Activated T-cell treated with anti-CD3 and anti-CD28 coated beads, Interleukin-2, amount 50 U/mL, for 48 hours (primary cell): ENCODE measurements at places on chromosomes 1 and 21.

- DNase-seq = no peak
Observed at GRCh38 chr1:43522776-43523480, 7.8 kb upstream of the PTPRF start.

- peak; percentile 54 for DNase-seq
Observed at GRCh38 chr1:154329551-154330131, 4.3 kb downstream of the ATP8B2 start.

GRCh38 chr1:11770011-11770410, 8.0 kb downstream of the C1orf167 start:
- no peak for DNase-seq

DNA sequence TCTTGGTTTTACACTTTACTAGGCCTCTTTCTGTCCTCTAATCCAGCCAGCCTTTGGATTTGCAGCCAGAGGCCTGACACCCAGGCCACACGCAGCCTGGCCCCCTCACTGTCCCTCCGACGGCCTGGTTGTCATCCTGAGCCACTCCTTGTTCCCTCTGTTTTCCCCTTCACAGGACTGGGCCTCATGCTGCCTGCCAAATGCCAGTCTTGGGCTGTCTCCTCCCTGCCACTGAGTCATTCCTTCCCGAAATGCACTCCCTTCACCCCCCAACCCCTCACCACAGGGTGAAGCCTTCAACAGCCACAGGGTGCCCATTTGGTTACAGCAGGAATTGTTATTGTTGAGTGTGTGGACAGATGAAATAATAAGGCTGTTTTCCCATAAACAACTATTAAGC, 21.3 kb downstream of the ACOT11 start:
- DNase-seq = no peak

- no peak for DNase-seq
Observed at GRCh38 chr1:71086331-71086730, 5.5 kb upstream of the ZRANB2 start.

DNA sequence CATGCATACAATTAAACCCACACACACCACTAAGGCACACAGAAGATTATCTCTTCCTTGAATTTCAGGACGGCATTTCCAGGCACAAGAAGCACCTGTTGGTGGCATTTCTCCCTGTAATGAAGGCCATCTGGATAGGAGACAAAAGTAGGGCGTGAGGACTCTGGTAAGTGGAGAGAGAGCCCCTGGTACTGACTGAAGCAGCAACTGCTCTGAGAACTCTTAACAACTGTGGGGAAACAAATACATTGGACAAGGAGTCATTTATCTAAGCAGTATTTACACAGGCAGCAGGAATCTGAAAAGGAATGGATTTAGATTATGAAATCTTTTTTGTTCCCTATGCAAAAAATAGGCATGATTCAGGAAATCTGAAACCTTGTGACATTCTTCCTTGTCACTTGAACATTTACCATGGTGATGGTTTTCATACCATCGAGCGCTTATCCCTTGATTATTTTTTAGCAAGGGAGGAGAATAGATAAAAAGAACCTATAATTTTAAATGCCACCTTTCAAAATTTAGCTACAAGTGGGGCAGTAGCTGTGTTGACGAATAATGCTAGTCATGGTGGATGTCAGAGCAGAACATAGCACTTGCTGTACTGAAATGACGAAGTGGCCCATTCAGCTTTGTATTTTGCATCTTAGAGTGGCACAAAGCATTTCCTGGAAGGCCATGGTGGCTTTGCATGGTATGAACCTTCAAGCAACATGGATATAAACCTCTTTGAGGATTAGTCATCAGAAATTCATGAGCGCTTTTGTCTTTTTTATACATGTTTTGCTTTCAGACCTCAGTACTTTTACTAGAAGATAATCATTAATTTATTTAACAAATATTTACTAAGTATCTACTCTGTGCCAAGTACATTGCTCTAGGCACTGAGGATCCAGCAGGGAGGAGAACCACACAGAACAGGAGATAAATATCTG, 362.0 kb downstream of the ADGRL2 start:
- no peak for DNase-seq

GRCh38 chr1:25504706-25505595, 38.5 kb upstream of the LDLRAP1 start:
- peak; percentile 11 for DNase-seq
